Esophagus (tissue), 2 donors: ENCODE measurements at places on chromosomes 13 and 19. TPM values are rescaled to one million over a fixed set of nuclear protein-coding genes. Genes with fewer than 3 reads are reported as not detected.

SYCN gene
- polyA plus RNA-seq, result 0.22 TPM

IGLON5 gene
- polyA plus RNA-seq, result 0.15 TPM

SWSAP1 gene
- polyA plus RNA-seq, result 2.2 TPM

LGALS14 gene
- polyA plus RNA-seq, result not detected

ZFP14 gene
- polyA plus RNA-seq, result 0.71 TPM

ZNF222 gene
- 1.6 TPM for polyA plus RNA-seq
